Small intestine (tissue), 16 donors: ENCODE measurements at places on chromosomes 5 and 9. TPM values are rescaled to one million over a fixed set of nuclear protein-coding genes. Genes with fewer than 3 reads are reported as not detected.
A peak's percentile ranks its signal among the peaks of the same experiment; 100 is the strongest.

- H3K4me1 ChIP-seq = peaks cover 5% of the 10 kb centered on the region
- no peak overlapping the region for H3K27ac ChIP-seq
- H3K27me3 ChIP-seq = peaks cover 5% of the 10 kb centered on the region
- H3K4me3 ChIP-seq = no peak overlapping the region
- no peak for DNase-seq
Measured at GRCh38 chr9:129775448-129775798, 22.6 kb upstream of the PTGES start.

- peaks cover 6% of the 10 kb centered on the region for H3K4me1 ChIP-seq
- DNase-seq = peak; percentile 59
- no peak overlapping the region for H3K27ac ChIP-seq
- H3K4me3 ChIP-seq = no peak overlapping the region
Measured at GRCh38 chr9:107239474-107239873, 43.6 kb upstream of the RAD23B start.

DNA sequence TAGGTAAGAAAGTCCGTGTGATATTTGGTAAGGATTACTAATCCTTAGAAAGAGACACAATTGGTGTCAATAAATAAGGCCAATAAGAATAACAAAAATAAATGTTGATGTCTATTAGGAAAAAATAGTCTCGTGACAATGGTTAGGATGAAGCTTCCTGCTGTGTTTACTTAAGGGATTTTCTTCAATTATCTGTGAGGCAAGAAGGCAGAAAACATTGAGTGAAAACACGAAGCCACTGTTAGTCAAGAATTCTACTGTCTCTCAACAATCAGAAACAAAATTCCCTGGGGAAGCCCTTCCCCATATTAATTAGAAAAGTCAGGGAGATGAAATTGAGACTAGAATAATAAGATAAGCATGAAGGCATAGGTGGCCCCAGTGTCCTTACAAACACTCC is 149.0 kb downstream of the SYK start:
- H3K27me3 ChIP-seq = no peaks in the 10 kb centered on the region
- no peaks in the 10 kb centered on the region for H3K36me3 ChIP-seq
- no peak overlapping the region for H3K27ac ChIP-seq
- no peaks in the 10 kb centered on the region for H3K4me1 ChIP-seq

Gene GABRA1
- polyA plus RNA-seq = 0.10 TPM

GRCh38 chr9:76684213-76684612 is 80.0 kb upstream of the PCA3 start:
- peaks cover 2% of the 10 kb centered on the region for H3K4me1 ChIP-seq
- H3K4me3 ChIP-seq = no peak overlapping the region
- DNase-seq = no peak
- no peak overlapping the region for H3K27ac ChIP-seq
- no peaks in the 10 kb centered on the region for H3K27me3 ChIP-seq

- peak overlapping the region; percentile 93 for H3K27ac ChIP-seq
- DNase-seq = no peak
- no peaks in the 10 kb centered on the region for H3K27me3 ChIP-seq
- H3K36me3 ChIP-seq = peaks cover 6% of the 10 kb centered on the region
Measured at GRCh38 chr5:134370311-134370870, 978 bp upstream of the UBE2B start.

DNA sequence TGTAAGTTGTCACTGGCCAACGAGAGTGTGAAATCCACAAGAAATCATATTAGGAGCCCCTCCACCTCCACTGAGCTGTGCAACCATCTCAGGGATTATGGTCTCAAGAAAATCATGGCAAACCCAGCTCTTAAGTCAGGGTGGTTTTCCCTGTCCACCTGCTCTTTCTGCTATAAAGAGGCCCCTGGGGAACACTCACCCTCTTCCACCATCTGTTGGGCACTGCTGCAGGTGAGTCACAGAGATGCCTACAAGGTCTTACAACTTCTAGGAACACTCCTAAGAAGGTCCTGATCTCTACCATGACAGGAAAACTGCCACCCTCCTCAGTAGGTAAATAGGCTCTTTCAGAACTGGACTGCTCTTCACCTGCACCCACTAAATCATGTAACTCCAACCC is 61.8 kb downstream of the DRD1 start:
- no peak overlapping the region for H3K27ac ChIP-seq
- H3K27me3 ChIP-seq = no peaks in the 10 kb centered on the region
- peak; percentile 7 for DNase-seq
- H3K36me3 ChIP-seq = no peaks in the 10 kb centered on the region
- no peak overlapping the region for H3K4me3 ChIP-seq
- no peaks in the 10 kb centered on the region for H3K4me1 ChIP-seq

GRCh38 chr9:135240871-135241311 is 153.4 kb downstream of the OLFM1 start:
- peaks cover 3% of the 10 kb centered on the region for H3K27me3 ChIP-seq
- H3K4me3 ChIP-seq = no peak overlapping the region
- DNase-seq = no peak
- no peaks in the 10 kb centered on the region for H3K4me1 ChIP-seq
- peaks cover 2% of the 10 kb centered on the region for H3K36me3 ChIP-seq

Gene IGIP
- polyA plus RNA-seq = 7.6 TPM

- H3K4me3 ChIP-seq = no peak overlapping the region
- DNase-seq = no peak
- H3K36me3 ChIP-seq = no peaks in the 10 kb centered on the region
- no peaks in the 10 kb centered on the region for H3K27me3 ChIP-seq
Measured at GRCh38 chr5:91170266-91170665, 212.9 kb downstream of the ARRDC3 start.

DNA sequence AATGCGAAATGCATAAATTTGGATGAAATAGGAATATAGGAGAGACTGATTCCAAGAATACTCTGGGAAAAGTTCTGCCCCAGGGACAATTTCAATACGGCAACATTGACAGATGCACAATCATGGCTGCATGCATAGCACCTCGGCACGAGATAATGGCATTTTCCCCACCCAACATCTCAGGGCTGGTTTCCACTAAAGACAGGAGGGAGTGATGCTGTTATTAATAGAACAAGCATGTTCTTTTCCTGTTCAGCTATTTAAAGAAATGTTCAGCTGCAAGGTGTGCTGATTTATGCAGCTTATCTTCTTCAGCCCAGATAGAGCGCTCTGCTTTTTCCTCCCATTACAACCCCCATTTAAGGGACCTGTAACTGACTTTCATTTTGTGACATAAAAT is 740.2 kb downstream of the TLR4 start:
- H3K36me3 ChIP-seq = no peaks in the 10 kb centered on the region
- no peak overlapping the region for H3K27ac ChIP-seq
- H3K4me3 ChIP-seq = no peak overlapping the region
- no peaks in the 10 kb centered on the region for H3K27me3 ChIP-seq
- DNase-seq = no peak

Gene PDZD2
- 3.9 TPM for polyA plus RNA-seq

Gene SAPCD2
- polyA plus RNA-seq = 0.81 TPM

Gene LHX3
- not detected for polyA plus RNA-seq

DNA sequence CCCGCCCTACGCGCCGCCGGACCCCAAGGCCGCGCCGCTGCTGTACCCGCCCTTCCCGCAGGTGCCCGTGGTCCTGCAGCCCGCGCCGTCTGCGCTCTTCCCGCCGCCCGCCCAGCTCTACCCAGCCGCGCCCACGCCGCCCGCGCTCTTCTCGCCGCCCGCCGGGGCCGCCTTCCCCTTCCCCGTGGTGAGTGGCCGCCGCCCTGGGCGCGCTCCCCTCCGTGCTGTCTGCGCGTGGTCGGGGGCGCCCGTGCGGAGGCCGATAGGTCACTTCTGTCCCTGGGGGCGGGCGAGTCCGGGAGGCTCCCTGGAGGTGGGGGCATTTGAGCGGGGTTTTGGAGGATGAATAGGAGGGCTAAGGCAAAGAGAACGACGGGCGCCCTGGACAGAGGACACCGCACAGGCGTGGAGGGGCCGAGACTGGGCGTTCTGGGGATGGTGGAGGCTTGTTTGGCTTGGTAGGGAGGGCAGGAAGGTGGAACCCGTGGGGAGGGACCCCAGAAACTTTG is 9.6 kb downstream of the PRRT1B start:
- H3K4me3 ChIP-seq = no peak overlapping the region
- H3K27me3 ChIP-seq = no peaks in the 10 kb centered on the region
- H3K4me1 ChIP-seq = no peaks in the 10 kb centered on the region
- no peak for DNase-seq

- no peak for DNase-seq
- H3K36me3 ChIP-seq = peaks cover 49% of the 10 kb centered on the region
- no peak overlapping the region for H3K4me3 ChIP-seq
Measured at GRCh38 chr9:129021091-129021490, 7.0 kb downstream of the SH3GLB2 start.

- H3K27ac ChIP-seq = no peak overlapping the region
- no peaks in the 10 kb centered on the region for H3K4me1 ChIP-seq
- H3K4me3 ChIP-seq = no peak overlapping the region
Measured at GRCh38 chr5:149817539-149818060, 87.5 kb downstream of the PPARGC1B start.

DNA sequence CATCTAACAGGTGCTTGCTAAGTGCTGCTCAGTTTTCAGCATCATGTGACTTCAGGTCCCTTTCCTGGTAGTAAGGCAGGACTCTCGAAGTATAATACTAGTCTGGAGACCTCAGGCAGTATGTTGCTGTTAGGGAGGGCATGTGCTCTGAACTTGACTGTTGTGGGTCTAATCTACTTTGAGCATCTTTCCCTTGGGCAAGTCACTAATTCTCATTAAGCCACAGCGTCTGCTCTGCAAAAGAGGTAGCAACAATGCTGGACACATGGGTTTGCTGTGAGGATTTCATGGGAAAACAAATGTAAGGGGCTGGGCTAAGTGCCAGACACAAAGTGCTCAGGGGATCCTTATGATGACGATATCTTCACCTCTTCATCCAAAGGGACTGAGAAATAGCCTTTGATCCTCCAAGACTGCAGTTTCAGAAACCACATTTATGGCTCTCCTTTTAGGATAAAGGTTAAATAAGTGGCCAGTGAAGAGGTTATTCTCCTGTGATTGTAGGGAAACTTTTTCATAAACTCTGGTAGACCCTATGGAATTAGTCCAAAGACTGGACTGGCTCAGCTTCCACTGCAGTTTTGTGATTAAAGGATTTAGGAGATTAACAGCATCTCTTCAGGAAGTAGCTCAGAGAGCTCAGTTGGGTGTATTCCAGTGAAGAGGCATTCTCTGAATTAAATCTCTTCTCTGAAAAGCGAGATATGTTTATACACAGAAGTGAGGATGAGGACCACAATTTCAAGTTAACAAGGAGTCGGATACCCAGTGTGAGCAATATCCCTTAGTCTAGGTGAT is 216.6 kb downstream of the SGCD start:
- no peaks in the 10 kb centered on the region for H3K36me3 ChIP-seq
- no peak overlapping the region for H3K27ac ChIP-seq
- no peaks in the 10 kb centered on the region for H3K4me1 ChIP-seq
- no peak overlapping the region for H3K4me3 ChIP-seq
- no peaks in the 10 kb centered on the region for H3K27me3 ChIP-seq

DNA sequence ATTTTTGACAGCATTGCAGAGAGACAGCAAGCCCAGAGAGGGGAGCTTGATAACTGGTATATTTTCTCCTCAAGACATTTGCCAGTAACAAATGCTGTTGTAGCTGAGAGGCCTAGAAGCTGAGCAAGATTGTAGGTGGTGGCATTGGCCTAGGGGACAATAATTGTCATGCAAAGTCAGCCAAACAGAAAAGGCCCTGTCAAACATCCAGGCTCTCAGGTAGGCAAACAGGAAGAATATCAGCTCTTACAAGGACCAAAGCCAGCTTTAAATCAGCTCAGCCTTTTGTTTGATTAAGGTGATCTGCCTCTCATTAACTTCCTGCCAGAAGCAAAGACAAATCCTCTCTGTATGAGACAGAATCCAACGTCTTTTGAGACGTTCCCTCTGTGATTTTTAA is 29.7 kb upstream of the BARX1 start:
- H3K27ac ChIP-seq = no peak overlapping the region
- no peaks in the 10 kb centered on the region for H3K36me3 ChIP-seq
- no peak for DNase-seq

DNA sequence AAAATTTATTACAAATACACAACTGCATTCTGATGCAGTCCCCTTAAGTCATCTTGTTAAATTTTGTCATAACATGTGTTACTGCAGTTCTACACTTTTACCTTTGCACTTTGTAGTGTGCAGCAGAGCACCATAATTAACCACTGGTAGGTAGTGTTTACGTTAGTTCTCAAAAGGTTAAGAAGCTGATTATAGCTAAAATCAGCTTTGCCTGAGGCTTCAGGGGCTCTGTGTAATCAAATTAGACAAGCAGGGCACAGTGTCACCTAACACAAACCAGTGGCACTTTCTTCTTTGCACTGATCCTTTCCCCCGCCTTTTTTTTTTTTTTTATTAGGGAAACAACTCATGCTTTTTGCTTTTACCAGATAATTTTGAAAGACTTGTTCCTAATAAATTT is 26.1 kb downstream of the POU5F2 start:
- DNase-seq = peak; percentile 48
- H3K4me3 ChIP-seq = no peak overlapping the region
- H3K27ac ChIP-seq = no peak overlapping the region
- H3K27me3 ChIP-seq = no peaks in the 10 kb centered on the region
- H3K36me3 ChIP-seq = no peaks in the 10 kb centered on the region
- H3K4me1 ChIP-seq = peaks cover 7% of the 10 kb centered on the region

- H3K4me3 ChIP-seq = no peak overlapping the region
- DNase-seq = no peak
- H3K27me3 ChIP-seq = no peaks in the 10 kb centered on the region
- H3K27ac ChIP-seq = no peak overlapping the region
Measured at GRCh38 chr5:110401881-110402280, 324.6 kb downstream of the TMEM232 start.

- H3K4me1 ChIP-seq = peaks cover 11% of the 10 kb centered on the region
- no peak for DNase-seq
- H3K4me3 ChIP-seq = no peak overlapping the region
- no peak overlapping the region for H3K27ac ChIP-seq
Measured at GRCh38 chr9:93593144-93593658, 16.8 kb downstream of the PHF2 start.

Gene C9orf40
- 11.9 TPM for polyA plus RNA-seq

Gene ENC1
- 107 TPM for polyA plus RNA-seq

DNA sequence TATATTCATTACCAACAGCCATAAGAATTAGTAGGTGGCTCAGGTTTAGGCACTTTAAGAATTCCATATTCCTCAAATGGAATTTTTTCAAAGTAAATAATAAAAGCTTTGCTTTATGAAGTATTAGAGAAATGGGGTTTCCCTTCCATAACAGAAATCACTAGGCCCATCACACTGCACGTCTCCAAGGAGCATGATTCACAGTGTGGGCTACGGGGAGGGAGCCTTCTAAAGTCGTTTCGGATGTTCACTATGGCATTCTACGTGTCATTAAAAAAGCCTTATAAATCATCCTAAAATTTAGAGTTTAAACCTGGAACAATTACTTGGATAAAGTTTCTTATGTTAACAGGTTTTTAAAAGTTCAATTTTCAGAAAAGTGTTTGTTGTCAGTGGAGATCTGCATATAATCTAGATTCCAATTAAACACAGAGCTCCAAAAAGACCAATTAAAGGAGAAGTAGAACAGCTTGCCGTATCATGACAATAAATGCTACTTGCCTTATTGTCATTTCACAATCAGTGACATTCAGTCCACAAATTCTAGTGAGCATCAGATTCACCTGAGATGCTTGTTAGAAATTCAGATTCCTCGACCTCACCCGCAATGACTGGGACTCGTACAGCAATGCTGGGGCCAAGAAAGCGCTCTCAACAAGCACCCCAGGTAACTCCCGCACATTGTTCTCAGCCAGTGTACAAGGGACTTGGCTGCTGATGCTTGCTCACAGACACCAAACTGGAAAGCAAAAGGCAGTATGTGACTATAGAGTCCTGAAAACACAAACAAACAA is 115.7 kb downstream of the NFIB start:
- peaks cover 3% of the 10 kb centered on the region for H3K4me1 ChIP-seq
- H3K4me3 ChIP-seq = no peak overlapping the region
- H3K27me3 ChIP-seq = no peaks in the 10 kb centered on the region
- H3K27ac ChIP-seq = no peak overlapping the region
- no peak for DNase-seq

Gene POLR1E
- polyA plus RNA-seq = 2.2 TPM
